Stimulated activated CD4-positive, alpha-beta T cell treated with anti-CD3 and anti-CD28 coated beads, Interleukin-4, amount 100 ng/mL, for 4 hours (primary cell): ENCODE measurements at places on chromosomes 1 and 21.

DNA sequence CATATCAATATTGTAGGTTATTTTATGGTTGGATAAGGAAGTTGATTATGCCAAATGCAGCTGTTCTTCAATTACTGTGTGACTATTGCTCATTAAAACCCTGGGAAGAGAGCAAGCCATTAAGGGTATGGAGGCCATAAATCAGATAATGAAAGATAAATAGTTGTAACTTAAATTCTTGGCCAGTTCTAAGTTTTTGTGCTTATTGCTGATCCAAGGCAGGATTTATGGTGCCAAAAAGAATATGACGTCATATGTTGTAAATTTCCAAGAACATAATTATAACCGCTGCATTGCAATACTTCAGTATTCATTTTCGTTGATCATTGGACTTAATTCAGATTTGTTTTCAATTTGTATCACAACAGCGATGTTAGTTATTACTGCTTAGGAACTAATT is 211.6 kb downstream of the LRRC40 start:
- no peak for DNase-seq

GRCh38 chr1:25924454-25924853 is 18.2 kb upstream of the STMN1 start:
- DNase-seq: no peak

DNA sequence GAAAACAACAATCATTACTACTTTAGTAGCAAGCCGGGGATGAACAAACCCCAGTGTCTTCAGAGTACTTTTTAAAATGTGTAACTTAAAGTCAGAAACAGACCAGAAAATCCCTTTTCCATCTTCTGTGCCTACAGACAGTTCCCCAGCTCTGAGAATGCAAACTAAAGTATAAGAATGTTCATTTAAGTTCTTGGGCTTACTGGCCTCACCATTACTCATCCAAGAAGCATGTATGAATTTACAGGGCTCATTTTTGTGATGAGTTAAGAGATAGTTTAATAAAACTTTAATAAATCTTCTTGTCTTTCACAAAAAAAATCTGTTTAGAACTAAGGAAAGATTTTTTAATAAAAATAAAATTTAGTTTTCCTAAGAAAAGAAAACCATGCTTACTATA is 4.6 kb downstream of the LPGAT1 start:
- no peak for DNase-seq

DNA sequence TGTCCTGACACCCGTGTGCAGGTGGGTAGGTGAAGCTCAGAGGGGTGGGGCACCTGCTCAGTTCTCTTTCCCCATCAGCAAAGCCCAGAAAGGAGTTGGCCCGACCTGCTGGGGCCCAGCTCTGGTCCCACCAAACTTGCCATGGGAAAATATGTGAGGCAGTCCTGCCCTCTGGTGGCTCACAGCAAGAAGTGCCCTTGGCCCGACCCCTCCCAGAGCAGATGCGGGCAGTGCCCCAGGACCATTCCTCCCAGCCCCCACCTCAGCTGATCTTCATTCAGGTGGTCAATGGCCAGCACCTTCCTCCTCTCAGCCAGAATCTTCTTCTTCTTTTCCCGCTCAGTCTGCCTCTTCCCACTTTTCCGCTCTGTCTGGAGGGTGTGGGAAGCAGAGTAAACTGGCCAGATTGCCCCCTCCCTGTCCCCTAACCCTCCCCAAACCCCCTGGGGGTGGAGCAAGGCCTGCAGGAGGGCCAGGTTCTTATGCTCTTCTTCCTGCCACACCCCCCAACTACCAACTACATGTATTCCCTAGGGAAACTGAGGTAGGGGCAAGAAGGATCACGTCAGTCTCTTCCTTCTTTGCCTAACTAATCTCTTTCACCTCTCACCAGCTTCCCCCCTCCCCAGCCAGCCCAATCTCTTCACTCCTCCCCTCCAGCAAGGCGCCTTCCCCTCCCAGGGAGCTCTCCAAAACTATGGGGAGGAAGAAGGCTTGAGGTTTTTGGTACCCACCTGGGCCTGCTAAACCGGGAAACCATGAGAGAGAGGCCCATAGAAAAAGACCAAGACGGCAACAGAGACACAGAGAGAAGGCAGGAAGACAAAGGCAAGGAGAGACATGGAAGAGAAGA is 15.6 kb downstream of the TNNT2 start:
- no peak for DNase-seq

GRCh38 chr1:35364741-35365140 is 96.2 kb downstream of the ZMYM4 start:
- DNase-seq: no peak

- no peak for DNase-seq
Measured at GRCh38 chr1:95325349-95325748, 91.3 kb downstream of the RWDD3 start.

DNA sequence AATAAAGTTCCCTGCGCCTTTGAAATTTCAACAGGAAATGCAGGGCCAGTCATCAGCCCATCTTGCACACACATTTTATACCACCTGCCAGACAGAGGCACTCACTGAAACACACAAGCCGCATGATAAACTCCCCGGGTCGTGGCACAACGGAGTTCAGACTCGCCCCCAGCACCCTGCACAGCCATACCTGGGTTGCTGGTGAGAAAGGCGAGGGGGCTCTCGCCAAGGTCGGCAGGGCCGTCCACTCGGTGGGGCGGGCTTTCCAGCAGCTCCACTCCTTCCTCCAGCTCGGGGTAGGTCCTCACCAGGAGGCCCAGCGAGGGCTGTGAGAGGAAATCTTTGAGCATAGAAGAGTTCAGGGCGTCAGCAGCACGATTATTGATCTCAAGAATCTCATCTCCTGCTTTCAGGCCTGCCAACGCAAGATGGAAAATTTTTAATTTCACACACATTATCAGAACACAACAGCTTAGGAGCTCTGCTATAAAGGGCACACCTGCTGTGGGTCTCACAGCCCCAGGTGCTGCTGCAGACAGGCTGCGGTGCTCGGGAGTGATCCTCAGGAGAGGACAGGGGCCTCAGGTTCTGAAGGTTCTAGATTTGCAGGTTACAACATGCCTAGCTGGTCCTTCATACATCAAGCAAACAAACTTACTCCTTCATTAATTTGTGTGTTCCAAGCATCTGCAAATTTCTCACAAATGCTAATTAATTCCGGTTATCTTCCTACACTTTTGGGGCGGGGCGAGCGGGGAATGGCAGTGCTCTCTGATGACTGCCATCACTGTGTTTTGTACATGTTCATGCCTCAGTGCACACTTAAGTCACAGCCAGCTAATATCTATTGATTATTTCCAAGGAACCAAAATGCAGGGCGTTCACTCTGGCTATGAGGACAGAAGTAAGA is 144.2 kb upstream of the KRTAP19-8 start:
- peak; percentile 66 for DNase-seq
